ENCODE measurements at places on chromosomes 16 and 17.

DNA sequence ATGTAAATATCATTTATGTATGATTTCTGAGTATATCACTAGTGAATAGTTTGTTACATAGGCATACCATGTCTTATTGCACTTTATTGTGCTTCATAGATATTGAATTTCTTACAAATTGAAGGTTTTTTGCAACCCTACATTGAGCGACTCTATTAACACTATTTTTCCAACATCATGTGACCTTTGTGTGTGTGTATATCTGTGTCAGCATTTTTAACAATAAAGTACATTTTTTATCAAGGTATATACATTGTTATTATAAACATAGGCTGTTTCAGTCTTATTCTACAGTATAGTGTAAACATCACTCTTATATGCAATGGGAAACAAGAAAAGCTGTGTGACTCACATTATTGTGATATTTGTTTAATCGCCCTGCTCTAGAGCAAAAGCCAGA is 1944.9 kb downstream of the TP53TG3F start:
- DNase-seq: no peak

DNA sequence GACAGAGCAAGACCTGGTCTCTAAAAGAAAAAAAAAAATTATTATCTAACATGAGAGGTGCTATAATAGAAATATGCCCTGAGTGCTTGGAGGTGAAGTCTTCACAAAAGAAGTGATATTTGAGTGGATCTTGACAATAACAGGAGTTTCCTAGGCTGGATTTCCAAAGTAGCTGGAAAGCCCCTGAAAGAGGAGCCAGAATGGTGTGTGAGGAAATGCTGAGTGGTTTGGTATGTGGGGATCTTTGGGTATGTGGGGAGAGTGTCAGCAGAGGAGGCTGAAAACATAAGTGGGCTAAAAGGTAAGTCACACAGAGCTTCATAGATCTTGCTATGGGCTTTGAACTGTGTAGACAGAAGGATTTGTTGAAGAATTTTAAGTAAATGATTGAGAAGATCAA is 100.1 kb downstream of the YPEL2 start:
- DNase-seq: no peak

- DNase-seq: no peak
These were observed 48.6 kb downstream of the FTO start for GRCh38 chr16:53752560-53752959.

- peak; percentile 46 for DNase-seq
These were observed 102.5 kb downstream of the MRM1 start for GRCh38 chr17:36703860-36704266.

DNA sequence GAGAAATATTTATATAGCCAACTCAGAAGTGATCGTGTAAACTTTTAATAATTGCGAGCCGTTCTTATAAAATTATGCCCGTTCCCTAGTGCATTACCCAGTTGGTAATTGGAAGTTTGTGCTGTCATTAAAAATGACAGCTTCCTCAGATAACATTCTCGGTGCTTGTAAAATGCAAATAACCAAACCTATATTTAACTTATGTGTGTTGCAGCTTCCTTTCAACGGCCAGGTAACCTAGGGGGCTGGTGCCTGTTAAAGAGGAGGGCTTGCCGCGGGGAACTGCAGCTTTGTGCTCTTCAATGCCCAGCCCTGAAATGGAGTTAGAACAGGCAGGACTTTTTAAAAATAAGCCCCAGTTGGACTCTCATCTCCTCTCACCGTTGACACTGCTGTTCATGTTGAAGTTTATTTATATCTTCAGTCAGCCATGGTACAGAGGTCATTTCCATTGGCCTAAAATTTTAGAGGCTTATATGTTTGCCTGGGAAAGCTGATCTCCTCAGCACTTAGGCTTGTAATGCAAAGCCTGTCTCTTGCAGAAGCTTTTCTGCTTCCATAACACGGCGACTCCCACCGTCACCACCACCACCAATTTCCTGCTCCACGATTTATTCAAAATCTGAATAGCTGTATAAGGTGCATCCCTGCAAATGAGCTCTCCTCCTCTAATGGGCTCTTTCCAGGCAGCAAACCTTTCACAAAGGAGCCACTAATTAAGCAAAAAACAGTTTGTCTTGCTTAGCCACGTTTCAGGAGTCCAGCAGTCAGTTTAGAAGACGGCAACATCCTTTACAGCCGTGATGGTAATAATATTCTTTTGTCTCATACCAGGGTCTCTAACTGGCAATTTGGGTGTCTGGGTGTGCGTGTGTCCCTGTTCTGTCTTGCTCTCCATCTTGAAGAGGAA is 74.7 kb downstream of the RPA1 start:
- DNase-seq: peak; percentile 44

GRCh38 chr17:58368860-58369213 is 16.8 kb upstream of the SUPT4H1 start:
- no peak for DNase-seq

- DNase-seq: peak; percentile 79
These were observed 7.1 kb downstream of the IGSF6 start for GRCh38 chr16:21645261-21645721.

DNA sequence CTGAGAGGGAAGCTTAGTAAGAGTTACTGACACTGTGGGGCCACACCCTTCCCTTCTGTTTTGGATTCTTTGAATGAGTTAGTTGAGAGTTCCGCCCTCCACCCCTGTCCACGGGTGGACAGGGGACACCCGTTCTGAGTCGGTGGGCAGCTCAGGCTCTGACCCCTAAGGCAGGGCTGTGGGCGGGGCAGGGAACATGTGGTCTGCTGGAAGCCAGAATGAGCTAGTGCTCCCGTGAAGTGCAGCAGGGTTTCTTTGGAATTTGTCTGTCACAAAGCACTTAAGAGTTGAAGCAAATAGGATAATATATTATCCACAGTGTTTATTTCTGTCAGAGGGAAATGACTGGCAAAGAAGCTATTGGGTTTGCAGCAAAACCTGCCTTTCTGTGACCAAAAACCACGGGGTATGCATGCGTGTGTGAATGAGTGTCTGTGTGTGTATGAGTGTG is 90.1 kb downstream of the CLEC16A start:
- DNase-seq: no peak

- no peak for DNase-seq
These were observed 129.6 kb upstream of the GOT2 start for GRCh38 chr16:58863761-58864160.

- DNase-seq: no peak
These were observed 10.9 kb upstream of the GINS2 start for GRCh38 chr16:85699628-85700027.
